ENCODE measurements at places on chromosomes 7 and 10. TPM values are rescaled to one million over a fixed set of nuclear protein-coding genes. Genes with fewer than 3 reads are reported as not detected.

GRCh38 chr10:102009801-102010425 lies 46.1 kb downstream of the ARMH3 start:
- peak; percentile 42 for DNase-seq

The OPALIN gene
- not detected for total RNA-seq

- DNase-seq = no peak
These were observed 41.9 kb downstream of the HECTD2 start for GRCh38 chr10:91452063-91452462.

DNA sequence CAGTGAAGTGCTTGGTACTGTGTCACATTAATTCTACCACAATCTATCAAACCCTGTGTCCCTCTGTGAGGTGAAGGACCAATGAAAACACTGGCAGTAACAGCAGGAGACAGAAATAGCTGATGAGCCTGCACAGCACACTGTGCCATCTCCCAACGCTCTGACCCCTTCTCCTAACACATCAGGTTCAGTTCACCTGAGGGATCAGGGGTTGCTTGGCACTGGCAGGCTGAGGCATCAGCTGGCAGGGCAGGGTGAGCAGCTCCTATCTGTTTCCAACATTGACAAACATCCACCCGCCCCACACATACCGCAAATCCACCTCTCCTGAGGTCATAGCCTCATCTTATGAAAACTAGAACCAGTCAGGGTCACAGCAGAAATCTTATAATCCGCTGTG lies 120.9 kb downstream of the ICA1 start:
- DNase-seq = no peak

The NUDT1 gene
- 85.2 TPM for total RNA-seq

The PON3 gene
- total RNA-seq = not detected

- peak; percentile 23 for DNase-seq
These were observed 76.2 kb downstream of the CYP51A1 start for GRCh38 chr7:92058040-92058439.

- DNase-seq = no peak
These were observed 125.8 kb downstream of the ICA1 start for GRCh38 chr7:8136051-8136730.

The PAPOLB gene
- not detected for total RNA-seq
